Dermis microvascular lymphatic vessel endothelial cell (primary cell): ENCODE measurements at places on chromosomes 4 and X. TPM values are rescaled to one million over a fixed set of nuclear protein-coding genes. Genes with fewer than 3 reads are reported as not detected.

Gene BBS7
- total RNA-seq, result 7.8 and 11.7 TPM in 2 replicates

GRCh38 chr4:87688316-87688715, 38.2 kb downstream of the DMP1 start:
- no peak for DNase-seq

DNA sequence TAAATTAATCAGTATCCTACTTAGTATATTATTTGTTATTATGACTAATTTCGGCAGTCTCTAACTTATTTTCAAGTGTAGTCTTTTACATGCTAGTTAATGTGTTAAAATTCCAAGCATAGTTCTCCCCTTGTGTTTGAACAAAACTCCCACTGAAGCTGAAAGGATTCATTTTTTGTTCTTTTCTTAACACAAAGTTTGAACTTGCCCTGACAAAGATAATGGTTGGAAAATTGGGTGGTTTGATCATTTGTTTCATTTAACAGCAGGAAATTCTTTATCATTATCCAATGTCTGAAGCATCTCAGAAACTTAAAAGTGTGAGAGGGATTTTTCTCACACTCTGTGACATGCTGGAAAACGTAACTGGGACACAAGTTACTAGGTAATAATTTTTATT, 36.0 kb downstream of the INTU start:
- no peak for DNase-seq

DNA sequence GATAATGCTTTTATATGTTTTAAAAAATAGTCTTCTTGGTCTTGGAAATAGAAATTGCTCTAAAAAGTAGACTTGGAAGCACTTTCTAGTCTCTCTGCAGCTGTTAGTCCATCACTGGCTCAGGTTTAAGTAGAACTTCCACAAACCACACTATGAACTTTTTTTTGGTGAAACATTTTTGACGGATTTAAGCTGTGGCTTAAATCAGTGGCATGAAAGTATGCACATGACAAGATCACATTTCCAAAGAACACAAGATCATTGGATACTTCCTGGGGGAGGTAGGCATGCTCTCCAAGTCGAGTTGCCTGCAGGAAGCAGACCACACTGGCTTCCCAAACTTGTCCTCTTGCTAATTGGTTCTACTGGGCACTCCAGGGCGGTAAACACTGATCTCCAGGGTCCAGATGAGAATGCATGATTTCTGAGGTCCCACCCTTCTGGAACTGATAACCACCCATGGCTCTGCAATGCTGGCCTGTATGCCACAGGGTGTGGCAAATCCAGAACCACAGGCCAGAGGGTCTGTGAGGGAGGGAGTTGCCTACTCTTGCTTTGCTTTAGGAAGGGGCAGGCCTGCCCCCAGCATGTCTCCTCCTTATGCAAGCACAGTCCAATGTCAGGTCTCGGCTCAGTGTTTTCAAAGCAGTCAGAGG, 331.9 kb upstream of the SFRP2 start:
- DNase-seq, result no peak
